ENCODE measurements at places on chromosomes 3 and 15.

DNA sequence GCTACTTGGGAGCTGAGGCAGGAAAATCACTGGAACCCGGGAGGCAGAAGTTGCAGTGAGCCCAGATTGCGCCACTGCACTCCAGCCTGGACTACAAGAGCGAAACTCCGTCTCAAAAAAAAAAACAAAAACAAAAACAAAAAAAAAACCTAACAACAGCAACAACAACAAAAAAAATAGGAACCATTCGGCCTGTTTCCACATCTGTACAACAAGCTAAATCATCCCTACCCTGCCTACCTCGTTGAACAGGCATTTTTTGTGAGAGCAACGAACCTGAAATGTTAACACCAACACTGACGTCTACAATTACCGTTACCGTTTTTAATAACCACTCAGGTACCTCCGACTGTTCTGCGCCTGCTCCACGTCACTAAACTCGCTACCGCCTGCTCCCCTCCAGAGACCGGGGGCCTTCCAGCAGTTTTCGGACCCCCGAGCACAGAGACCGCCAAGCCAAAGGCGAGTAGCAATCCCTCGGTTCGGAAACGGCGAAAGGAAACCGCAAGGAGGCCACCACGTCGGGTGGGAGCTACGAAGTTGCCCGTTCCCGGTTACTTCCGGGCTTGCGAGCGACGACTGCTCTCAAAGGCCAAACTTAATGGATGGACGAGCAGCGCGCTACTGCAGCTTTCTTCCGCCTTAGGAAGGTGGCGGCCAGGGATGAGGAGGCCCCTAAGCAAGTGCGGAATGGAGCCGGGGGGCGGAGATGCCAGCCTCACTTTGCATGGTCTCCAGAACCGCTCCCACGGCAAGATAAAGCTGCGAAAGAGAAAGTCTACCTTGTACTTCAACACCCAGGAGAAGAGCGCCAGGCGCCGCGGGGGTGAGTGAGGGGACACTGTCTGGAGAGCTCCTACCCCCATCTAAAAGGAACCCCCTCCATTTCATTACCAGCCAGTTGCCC lies at the start of the genes PIGB and PIGBOS1:
Gene PIGB, plus strand, starts transcription at position 635 of the 907 bp plus-strand sequence. Its CDS starts 29 bp downstream, at position 664.
Gene PIGBOS1, minus strand, starts transcription at position 536 of the 907 bp plus-strand sequence. CDS start 1,331 bp downstream, outside the sequence.
- DNase-seq = peak; percentile 77

DNA sequence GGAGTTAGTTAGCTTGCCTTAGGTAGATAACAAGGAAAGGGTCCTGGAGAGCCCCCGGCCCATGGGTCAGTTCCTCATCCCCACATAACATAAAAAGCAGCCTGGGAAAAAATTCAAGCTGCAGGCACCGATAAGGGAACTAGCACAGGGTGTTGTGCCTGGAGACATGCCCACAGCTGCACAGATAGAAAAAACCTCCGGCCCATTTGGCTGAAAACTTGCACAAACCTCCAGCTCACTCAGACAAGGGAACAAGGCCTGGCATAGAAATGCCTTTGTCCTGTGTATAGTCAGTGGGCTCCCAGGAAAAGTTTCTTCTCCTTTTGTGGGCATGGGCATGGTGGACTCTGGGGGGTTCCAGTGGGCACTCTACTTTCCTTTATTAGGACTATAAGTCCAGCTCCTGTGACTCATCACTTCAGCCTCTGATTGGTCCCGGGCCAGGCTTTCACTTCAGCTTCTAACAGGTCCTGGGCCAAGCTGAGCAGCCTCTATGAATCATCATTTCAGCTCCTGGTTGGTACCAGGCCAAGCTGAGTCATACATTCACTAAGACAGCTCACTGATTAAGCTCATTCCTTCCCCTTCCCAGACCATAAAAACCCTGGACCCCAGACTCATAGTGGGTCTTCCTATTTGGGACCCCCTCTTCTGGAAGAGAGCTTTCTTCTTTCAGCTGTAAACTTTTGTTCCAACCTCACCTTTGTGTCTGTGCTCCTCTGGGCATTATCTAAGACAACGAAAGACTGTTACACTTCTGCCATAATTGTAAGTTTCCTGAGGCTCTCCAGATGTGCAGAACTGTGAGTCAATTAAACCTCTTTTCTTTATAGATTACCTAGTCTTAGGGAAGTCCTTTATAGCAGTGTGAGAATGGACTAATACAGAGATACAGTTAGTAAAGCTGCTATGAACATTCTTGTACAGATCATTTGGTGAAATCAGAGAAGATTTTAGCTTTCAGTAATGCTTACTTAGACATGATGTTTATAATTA lies 348.0 kb upstream of the DPPA4 start:
- DNase-seq = no peak

- no peak for DNase-seq
Observed at GRCh38 chr15:89498574-89498906, 2.2 kb upstream of the RHCG start.

DNA sequence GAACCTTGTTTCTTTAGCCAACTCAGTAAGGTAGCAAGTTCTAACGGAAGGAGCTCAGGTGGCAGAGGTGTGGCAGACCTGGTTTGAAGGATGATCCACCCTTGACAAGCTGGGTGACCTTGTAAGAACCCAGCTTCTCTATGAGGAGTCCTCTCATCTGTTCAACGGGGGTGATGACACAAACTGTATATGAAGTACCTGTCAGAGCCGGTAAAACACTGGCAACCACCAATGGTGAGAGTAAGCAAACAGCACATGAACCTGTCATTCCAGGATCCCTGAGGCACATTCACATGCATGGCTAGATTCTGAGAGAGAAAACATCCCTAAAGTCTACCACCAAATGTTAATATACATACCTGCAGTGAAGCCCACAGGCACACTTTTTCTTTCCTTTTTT lies 2.4 kb downstream of the SCAP start:
- no peak for DNase-seq

- no peak for DNase-seq
Observed at GRCh38 chr3:28590860-28591259, 242.2 kb upstream of the AZI2 start.

DNA sequence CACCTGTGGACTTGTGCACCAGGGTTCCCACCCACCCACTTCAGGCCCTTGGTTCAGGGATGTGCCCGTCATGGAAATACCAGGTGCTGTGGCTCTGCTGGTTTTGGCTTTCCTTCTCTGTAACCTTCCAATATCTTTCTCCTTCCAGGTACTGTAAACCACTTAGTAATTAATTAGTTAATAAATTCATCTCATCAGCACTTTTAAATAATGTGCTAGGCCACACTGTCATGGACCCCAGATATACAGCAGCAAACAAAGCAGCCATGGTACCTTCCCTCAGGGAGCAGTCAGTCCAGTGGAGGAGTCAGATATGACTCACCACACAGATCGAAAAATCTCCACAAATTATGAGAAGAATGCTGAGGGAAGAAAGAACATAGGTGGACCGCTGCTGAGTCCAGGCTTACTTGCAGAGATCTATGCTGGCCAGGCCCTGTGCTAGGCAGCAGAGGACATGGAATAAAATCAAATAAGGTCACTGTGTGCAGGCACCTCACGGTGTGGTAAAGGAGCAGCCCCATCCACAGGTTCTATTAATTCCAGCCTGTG lies 6.8 kb upstream of the GATA2 start:
- DNase-seq = no peak

DNA sequence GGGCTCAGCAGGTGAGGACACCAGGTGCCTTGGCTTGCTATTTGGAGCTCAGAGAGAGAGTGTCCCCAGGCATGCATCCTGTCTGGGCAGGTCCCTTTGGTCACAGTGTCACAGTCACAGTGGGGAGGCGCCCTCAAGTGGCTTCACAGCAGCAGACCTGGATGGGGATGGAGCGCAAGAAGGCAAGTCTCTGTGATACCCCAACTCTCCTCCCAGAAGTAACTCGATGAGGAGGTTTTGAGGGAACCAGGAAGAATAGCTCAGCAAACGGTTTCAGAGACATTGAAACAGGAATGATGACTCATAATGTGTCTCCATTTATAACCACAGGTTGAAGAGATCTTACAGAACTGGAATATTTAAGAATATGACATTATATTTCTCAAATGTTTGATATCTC lies 66.5 kb upstream of the SH3GL3 start:
- DNase-seq = peak; percentile 33

- no peak for DNase-seq
Observed at GRCh38 chr3:26752466-26752865, 129.9 kb downstream of the LRRC3B start.

- no peak for DNase-seq
Observed at GRCh38 chr3:58789385-58789784, 122.8 kb upstream of the FAM3D start.

- DNase-seq = no peak
Observed at GRCh38 chr3:79661896-79662295, 105.9 kb downstream of the ROBO1 start.

DNA sequence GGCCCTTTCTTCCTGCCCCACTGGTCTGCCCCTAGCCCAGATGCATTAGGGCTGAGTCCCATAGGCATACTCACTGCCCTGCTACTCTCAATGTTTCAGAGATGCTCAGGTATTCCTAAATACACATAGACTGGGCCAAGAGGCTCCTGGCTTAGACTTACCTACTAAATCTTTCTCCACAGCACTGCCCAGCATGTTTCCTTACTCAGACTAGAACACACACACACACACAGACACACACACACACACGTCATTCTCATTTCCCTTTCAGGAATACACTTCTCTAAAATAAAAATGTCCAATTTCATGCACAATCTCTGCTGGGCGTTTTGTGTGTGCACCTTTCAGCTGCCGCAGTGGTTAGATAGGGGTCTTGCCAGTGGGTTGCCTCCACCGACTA lies 175.7 kb downstream of the FAM43A start:
- DNase-seq = no peak

GRCh38 chr3:62562596-62562995 lies 189.2 kb upstream of the FEZF2 start:
- no peak for DNase-seq

DNA sequence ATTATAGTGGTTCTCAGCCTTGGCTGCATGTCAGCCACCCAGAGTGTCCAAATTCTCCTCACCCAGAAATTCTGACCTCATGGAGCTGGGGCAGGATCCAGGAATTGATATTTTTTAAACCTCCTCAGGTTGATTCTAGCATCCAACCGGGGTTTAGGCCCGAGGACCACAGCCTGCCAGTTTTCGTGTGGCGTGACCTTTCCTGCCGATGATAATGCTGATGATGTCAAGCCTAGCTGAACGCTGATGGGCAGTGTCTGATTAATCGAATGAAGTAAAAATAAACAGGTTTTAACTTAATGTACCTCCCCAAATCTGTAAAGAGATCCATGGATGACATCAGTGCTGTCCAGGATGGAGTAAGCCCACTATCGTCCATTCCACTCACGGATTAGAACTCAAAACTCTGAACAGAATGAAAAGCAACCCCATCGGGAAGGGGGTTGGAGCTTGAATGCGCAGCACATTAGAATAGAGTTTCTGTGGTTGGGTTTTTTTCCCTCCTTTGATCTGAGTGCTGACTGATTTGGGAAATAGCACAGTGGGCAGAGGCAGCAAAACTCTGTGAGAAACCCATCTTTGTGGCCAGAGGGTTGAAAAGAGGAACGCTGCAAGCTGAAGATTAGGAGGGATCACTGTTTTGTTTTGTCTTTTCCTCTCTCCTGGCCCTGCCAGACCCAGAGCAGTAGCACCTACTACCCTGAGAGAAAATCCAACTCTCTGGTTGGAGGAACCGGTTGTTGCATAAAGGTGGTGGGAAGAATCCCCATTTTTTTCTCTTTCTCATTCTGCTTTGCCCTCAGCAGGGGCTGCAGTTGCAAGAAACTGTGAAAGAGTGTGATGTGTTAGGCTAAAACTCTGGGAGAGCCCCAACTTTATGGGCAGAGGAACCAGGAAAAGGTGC lies 153.9 kb downstream of the APBA2 start:
- no peak for DNase-seq

GRCh38 chr15:95988574-95988887 lies 342.0 kb upstream of the NR2F2 start:
- DNase-seq = no peak

DNA sequence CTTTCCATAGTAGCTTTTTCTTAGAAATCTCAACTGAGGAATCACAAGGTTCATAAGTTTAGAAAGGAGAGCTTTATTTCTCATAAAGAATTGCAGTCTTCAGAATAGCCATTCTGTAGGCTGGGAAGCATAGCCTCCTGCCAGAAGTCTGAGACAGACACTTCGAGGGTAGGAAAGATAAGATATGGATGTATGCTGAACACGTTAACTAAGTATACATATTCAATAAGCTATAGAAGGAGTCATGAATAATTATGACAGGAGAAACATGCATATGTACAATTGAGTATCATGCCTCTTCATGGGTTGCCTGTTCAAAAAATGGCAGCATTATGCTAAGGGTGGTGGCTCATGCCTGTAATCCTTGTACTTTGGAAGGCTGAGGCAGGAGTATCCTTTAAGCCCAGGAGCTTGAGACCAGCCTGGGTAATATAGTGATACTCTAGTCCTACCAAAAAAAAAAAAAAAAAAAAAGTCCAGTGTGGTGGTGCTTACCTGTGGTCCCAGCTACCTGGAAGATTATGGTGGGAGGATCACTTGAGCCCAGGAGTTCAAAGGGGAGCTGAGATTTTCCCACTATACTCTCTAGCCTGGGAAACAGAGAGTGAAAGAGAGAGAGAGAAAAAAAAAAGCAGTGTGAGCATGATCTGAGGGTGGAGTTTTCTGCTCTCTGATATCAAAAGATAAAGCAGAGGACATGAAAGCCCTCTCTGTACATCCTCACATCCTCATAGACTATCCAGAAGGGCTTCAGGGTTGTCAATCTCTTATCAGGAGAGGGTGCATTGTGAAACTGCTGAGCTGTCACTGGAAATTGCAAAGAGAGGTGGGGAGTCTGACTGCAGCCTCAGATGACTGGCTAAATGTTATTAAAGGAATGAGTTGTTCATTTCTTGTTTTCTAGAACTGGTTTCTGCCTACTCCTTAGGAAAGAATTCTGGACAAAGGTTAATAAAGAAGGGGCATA lies 23.6 kb upstream of the CADPS start:
- DNase-seq = no peak

DNA sequence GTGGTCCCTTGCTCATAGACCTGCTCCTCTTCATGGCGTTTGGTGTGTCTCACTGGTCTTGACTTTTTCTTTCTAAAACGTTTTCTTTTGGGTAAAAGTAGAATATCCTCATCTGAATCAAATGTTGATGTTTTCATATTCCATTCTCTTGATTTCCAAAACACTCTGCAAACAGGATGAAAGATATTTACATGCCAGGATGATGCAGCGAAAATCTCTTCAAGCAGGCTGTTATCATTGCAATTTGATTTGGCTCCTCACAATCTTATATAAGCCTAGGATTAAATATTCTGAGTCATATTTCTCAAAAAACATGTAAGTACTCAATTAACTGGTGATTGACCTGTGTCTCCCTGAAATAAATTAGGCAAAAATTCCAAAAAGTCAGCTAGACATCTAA lies 10.1 kb downstream of the PP2D1 start:
- no peak for DNase-seq

GRCh38 chr15:78982736-78983135 lies 37.9 kb upstream of the CTSH start:
- DNase-seq = no peak
